ENCODE measurements at places on chromosomes 6 and 20.

DNA sequence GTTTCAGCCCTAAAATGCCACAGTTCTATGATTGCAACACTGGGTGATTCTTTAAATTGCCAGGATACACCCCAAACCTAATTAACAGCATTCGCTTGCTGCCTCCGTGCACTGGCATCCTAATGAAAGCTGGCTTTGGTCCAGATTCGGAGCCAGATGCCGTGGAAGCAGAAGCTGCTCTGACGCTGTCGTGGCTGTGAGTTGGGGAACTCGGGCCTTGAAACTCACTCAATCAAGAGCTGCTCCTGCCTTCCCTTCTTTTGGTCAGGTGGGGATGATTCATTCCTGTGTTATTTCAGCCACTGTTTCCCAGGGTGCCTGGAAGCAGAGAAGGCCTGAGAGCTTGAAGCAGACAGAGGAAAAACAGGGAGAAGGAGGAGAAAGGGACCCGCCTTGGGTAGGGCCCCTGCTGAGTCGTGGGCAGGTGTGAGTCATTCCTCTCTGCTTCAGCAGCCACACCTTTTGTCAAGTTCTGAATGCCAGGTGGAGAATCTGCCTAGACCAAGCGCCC, 36.2 kb upstream of the DSP start:
- DNase-seq, result no peak

GRCh38 chr20:12928358-12928754, 80.4 kb upstream of the SPTLC3 start:
- no peak for DNase-seq

DNA sequence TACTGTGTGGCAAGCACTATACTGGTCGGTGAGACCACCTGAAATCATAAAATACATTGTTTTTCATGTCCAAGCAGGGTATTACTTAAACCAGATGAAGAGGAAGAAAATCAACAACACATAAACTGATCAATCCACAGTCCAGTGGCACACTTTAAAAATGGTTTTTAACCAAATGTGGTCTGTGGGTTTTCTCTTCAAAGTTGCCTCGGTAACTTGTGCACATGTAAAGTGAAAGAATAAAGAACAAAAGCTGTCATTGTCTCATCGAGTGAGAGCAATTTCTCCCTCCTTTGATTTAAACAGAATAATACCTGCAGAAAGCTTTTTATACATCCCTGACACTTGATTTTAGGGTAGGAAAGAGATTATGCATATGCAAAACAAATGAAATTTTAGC, 3.7 kb downstream of the FLRT3 start:
- no peak for DNase-seq

DNA sequence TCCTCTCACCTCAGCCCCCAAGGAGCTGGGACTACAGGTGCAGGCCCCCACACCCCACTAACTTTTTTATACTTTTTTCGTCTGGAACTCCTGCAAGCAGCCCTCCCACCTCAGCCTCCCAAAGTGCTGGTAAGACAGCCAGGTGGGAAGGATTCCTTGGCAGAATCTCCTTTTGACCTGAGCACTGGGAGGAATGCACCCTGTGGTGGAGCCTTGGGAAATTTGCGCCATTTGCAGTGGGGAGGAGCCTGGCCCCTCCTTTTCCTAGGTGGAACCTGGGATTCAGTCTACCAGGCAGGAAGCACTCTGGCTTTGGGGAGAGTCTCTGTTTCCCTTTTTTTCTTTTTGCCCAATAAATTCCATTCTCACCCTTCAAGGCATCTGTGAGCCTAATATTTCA, 2.3 kb upstream of the RNGTT start:
- no peak for DNase-seq

DNA sequence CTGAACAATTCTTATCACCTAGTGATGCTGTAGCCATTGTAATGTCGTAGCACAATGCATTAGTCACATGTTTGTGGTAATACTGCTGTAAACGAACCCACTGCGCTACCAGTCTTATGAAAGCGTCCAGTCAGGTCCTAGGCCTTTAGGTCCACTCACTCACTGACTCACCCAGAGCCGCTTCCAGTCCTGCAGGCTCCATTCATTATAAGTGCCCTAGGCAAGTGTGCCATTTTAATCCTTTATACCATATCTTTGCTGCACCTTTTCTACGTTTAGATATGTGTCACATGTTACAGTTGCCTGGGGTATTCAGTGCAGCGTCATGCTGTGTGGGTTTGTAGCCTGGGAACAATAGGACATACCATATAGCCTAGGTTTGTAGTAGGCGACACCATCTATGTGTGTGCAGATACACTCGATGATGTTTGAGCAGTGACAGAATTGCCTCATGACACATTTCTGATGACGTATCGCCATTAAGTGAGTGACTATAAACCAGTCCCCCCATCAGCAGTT, 15.4 kb downstream of the IGF2R start:
- no peak for DNase-seq

- DNase-seq, result no peak
These were observed 52.3 kb upstream of the L3MBTL3 start for GRCh38 chr6:129966125-129966524.

- peak; percentile 30 for DNase-seq
These were observed 57.1 kb upstream of the MLN start for GRCh38 chr6:33860706-33861474.

- no peak for DNase-seq
These were observed 52.9 kb upstream of the HDDC2 start for GRCh38 chr6:125354649-125355048.

DNA sequence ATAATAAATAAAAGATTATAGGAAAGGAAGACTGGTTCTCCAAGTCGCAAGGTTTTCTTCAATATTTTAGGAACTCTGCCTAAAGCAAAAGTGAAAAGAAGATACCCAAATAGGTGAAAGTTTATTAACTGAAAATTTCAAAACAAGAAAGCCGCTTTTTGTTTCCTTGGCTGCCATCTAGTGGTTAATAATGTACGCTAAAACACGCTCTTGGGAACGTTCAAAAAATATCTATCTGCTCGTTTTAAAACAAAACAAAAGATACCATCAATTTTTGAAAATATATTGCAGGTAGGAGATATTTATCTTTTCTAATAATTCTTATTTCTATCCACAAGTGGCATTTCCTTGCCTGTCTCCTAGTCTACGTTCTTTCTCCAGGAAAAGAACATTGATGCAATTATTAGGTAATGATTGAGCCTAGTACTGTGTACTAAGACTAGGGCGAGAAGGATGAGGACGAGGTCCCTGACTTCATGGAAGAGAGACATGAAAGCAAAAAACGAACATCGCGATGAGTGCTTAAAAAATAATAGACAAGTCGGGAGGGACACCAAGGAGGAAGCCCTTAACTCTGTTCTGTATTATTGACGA, 97.2 kb downstream of the SPTLC3 start:
- peak; percentile 20 for DNase-seq

- DNase-seq, result no peak
These were observed 30.9 kb upstream of the E2F3 start for GRCh38 chr6:20370801-20371200.

DNA sequence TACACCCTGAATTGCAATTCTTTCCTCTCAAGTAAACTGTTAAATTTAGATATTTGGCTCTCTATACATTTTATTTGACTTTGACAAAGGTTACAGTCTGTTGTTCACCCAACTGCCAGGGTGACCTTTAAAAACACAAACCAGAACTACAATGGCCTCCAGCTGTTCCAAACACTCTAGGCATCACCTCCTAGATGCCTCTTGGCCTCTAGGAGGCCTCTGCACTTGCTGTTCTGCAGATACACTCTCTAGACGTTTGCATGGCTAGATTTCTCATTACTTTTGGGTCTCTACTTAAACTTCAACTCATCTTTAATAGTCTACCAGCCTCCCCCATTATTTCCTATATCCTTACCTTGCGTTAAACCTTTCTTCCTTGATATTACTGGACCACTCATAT, 102.8 kb upstream of the BEND3 start:
- DNase-seq, result no peak

- DNase-seq, result no peak
These were observed 44.9 kb downstream of the CPXM1 start for GRCh38 chr20:2755451-2756055.
